Hindlimb muscle (tissue), 1 donor: ENCODE measurements at places on chromosomes 2 and 18.

DNA sequence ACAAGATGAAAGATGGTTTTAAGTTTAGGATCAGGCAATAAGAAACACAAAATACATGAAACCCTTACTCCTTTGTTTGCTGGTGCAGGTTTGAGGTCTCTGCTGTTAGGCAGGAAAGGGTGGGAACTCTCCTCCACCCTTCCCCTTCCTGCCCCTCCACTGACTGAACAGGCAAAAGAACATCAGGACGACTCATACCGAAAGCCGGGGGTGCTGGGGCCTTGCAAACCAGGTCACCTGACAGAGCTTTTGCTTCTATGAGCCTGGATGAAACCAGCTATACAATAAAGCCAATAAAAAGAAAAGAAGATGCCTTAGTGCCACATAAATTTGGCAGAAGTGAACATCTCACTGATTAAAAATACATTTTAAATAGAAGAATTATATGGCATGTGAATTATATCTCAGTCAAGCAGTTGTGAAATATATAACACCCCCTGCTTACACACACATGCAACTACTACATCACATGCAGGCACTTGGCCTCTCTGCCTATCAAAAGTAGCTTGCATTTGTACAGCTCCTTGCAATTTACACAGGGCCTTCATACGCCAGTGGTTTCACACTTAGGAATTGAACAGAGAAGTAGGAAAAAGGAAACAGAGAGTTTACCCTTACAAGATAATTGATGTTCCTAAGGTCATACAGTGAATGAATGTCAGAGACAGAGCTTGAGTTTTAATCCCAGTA, 215.1 kb upstream of the TRIB2 start:
- no peak for DNase-seq

GRCh38 chr2:43255296-43255910, 29.0 kb upstream of the ZFP36L2 start:
- DNase-seq = no peak

GRCh38 chr2:209368406-209368805, 55.4 kb upstream of the MAP2 start:
- no peak for DNase-seq

GRCh38 chr2:10584843-10585475, 104.8 kb downstream of the NOL10 start:
- DNase-seq = no peak

- DNase-seq = no peak
These were observed 279.2 kb downstream of the GALR1 start for GRCh38 chr18:77528872-77529271.

DNA sequence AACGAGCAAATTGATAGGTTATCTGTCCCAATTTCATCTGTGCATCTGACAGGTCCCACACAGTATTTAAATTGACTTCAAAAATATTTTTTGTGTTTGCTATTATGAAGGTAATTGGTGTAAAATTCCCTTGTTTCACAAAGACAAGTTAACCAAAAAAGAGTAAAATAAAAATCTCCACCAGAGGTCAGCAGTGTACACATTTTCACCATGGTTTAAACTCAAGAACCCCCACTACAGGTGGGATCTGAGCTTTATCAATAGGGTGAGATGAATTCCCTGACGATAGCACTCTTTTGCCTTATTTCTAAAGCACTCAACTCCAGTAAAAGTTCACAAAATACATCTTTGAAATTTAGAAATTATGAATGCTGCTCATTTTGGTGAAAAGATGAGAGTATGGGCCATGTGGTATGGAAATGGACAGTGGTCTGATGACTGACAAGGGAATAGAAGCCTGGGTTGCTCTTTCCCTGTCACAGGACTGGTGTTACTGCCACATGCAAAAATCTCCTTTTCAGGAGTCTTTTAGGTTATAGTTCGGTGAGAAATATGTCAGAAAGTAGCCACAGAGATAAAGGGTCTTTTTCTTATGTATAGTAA, 68.0 kb downstream of the SERPINB8 start:
- peak; percentile 14 for DNase-seq

- DNase-seq = no peak
These were observed 24.5 kb downstream of the MALT1 start for GRCh38 chr18:58695772-58696171.

DNA sequence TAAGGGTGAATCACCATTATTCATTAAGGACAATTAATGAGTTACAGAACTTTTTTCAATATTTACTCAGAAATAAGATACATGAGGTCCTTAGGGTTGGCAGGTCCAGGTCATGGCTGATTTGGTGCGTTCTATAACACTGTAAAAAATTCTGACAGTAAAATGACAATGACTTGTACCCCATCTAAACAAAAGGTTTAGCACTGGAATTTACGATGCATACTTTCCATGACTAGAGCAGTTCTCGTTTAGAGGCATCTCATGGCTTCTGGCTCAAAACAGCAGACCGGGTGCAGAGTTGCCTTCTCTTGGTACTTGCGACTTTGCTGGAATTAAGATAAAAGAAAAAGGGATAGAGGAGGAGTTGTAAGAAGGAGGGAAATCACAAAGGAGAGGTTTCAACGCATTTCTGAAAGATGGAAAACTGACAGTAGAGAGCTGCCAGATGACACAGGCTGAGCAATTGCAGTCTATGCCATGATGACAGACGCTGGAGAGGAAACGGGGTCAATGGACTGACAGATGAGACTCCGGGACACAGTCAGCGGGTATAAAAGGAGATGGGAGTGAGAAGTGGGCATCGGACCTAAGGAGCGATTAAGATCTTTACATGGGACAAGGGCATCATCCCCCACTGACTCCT, 4.1 kb upstream of the CYS1 start:
- no peak for DNase-seq

DNA sequence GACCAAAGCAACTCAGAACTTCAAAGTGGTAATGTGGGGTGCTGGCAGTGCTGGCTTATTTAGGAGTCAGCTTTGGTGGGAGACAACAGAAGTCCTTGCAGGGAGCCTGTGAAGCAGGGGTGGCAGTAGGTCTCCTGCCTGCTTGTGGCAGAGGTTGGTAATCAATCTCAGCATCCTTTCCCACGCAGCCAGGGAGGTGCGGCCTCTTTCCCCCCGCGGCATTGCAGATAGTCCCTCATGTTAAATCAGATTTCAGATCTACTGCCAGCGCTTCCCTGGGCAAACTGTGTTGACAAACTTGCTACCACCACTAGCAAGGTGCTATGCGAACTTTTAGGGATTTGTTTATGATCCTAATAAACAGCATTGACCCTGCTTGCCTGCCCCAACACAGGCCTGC, 77.9 kb upstream of the MCFD2 start:
- no peak for DNase-seq

- DNase-seq = no peak
These were observed 6.5 kb upstream of the MTERF4 start for GRCh38 chr2:241108271-241109209.

GRCh38 chr18:63887424-63887823, at the start of gene SERPINB2:
Gene SERPINB2, plus strand, starts transcription at chr18:63887705. Its CDS starts 3,740 bp downstream, at chr18:63891445.
- DNase-seq = no peak

DNA sequence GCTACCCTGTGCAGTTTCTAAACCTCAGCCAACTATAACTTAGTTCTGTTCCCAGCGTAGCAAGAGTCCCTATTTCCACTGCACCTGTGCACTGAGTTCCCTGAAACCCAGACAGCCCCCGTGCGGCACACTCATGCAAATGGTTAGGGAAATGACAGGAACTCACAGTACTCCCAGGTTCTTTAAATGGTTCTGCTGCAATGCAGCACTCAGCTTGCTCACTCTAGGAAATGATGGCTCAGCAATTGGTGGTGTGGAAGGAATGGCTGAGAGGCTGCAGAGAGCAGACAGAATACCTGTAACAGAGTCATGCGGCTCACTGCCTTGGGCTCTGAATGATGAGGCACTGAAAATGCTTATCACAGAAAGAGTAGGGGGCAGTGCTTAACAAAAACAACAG, 143.0 kb downstream of the RAD51AP2 start:
- DNase-seq = no peak

DNA sequence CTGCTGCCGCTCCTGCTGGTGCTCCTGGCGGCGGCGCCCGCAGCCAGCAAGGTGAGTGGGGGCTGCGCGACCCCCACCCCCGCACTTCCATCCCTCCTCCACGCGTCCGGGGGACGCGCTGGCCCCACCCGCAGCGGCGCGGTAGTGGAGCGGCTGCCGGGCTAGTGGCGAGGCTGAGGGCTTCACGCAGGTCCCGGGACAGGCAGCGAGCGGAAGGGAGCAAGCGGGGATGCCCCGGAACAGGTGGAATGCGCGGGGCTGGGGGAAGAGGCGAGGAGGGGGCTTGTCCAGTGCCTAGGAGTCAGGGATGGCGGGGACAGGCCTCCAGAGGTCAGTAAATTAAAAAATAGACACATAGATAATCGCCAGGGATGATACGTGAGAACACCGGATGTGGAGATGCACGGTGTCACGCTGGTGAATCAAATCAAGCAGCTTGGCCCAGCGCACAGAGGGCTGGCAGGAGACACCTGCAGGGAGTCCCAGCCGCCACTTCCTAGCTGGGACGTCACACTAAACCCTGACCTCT, 403 bp downstream of the COL4A3 start:
- no peak for DNase-seq

DNA sequence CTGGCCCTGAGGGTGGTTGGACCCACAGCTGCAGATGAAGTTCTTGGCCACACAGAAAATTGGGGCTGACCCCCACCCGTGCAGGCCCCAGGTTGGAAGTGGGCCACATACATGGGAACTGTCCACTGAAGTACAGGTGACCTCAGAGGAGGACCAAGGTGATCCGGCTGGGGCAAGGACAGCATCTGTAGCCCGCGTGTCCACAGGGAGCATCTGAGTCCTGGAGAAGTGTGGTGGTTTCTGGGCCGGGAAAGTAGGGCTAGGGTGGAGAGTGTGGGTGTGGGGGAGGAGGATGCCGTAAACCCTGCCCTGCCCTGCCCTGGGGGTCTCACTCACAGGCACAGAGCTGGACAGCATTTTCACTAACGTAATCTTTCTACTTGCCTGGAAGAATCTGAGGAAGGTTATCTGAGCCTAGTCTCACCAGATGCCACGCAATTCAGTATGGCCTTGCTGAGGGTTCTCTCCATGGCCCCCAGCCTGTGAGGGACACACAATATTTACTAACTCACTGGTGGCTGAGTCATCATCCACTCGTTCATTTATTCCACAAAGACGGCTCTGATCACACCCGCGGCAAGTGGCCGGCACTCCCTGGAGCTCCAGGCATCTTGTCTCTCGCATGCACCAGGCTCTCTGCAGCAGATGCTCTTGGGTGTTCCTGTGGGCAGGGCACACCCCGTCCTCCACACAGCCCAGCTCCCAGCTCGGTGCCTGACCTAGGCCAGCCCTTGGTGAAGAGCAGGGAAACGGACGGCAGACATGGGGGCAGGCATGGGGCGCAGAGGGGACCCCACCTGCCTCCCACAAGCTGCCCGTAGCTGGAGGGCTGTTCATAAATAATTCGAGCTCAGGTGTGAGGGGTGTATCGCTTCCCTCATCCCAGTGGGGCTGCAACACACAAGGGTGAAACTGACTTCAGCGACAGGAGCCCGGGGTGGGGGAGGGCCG, 51.2 kb downstream of the INHBB start:
- no peak for DNase-seq

- DNase-seq = no peak
These were observed 437.9 kb downstream of the TXNL1 start for GRCh38 chr18:56200381-56200911.

- DNase-seq = no peak
These were observed 22.8 kb upstream of the VPS4B start for GRCh38 chr18:63445037-63445436.

DNA sequence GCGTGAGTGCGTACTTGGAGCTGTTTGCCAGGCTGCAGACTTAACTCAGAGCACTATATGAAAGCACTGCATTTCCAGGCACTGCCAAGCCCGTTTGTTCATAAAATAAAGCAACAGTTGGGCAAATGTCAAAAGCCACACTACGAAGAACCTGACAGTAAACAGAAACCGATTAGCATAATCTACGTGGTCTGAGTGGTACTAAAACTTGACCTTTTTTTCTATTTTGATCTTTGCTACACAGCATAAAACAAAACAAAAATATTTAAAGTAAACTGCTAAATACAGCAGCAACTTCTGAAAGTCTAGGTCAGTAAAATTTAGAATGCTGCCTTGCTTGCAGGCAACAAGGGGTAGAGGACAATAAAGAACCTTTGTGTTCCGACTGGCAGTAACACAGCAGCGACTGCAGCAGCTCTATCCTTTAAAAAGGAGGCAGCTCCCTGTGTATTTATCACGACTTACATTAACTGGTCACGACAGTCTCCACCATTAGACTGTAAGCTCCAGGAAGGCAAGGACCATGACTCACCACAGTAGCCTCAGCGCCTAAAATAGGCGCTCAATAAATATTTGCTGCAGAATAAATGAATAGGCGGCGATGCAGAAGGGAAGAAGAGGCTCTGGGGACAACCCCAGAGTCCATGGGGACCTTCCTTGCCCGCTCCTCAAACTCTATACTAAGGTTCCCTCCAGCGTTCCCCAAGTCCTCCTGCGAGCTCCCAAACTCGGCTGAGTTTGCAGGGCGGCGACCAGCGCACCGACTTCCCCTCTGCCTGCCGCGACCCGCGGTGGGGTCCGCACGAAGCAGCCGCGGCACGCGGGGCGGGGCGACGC, 902 bp downstream of the SS18 start:
- DNase-seq = peak; percentile 15

GRCh38 chr2:25842155-25842554, 36.1 kb downstream of the ASXL2 start:
- no peak for DNase-seq

DNA sequence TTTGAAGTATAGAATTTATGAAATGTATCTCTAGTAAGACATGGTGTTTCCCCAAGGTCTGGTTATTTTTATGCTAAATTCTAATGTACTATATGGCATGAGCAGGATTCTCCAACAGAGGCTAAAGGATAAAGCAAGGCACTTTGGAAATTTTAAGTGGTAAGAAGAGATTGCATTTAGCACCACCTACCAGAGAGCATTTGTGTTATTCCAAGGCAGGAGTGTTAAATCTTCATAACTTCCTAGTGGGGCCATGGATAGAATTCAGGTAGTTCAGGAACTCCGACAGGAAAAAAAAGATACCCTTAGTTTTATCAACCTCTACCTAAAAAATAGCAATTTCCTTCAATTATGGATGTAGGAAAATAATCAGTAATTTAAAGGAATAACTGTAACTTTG, 497.4 kb upstream of the CRIM1 start:
- no peak for DNase-seq

- DNase-seq = no peak
These were observed 273.7 kb downstream of the TMX3 start for GRCh38 chr18:68441241-68441640.

- peak; percentile 79 for DNase-seq
These were observed 93.8 kb upstream of the FSIP2 start for GRCh38 chr2:185644828-185645227.

- peak; percentile 73 for DNase-seq
These were observed 225.4 kb upstream of the FBXO11 start for GRCh38 chr2:48131539-48132270.

DNA sequence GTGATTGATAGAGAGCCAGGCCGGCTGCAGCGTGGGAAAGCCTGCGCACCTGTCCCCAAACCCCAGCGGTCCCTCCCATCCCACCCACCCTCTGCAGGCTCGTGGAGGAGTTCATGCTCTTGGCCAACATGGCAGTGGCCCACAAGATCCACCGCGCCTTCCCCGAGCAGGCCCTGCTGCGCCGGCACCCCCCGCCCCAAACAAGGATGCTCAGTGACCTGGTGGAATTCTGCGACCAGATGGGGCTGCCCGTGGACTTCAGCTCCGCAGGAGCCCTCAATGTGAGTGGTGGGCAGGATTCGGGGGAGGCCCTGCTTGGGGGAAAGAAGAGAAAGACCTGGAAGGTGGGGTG, 48.9 kb upstream of the ALPP start:
- no peak for DNase-seq

GRCh38 chr2:110783196-110783873, 51.0 kb downstream of the ACOXL start:
- no peak for DNase-seq
